ENCODE measurements at places on chromosomes 2 and 18. TPM values are rescaled to one million over a fixed set of nuclear protein-coding genes. Genes with fewer than 3 reads are reported as not detected.

- DNase-seq: no peak
Observed at GRCh38 chr2:207504513-207505170, 25.1 kb upstream of the CREB1 start.

The CNDP1 gene
- polyA plus RNA-seq: 0.91 TPM

DNA sequence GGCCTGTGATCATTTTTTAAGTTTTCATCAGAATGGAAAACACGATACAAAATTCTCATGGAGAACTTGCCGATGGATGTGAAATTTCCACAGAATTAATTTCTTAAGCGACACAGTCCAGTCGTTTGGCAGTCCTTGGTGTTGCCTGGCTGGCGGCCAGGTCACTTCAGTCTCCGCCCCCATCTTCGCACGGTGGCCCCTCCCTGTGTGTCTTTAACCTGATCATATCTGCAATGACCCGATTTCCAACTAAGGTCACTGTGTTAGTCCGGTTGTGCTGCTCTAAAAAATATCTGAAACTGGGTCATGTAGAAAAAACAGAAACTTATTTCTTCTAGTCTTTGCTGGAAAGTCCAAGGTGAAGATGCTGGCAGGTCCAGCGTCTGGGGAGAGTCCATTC lies 44.5 kb upstream of the COPS8 start:
- DNase-seq: no peak

DNA sequence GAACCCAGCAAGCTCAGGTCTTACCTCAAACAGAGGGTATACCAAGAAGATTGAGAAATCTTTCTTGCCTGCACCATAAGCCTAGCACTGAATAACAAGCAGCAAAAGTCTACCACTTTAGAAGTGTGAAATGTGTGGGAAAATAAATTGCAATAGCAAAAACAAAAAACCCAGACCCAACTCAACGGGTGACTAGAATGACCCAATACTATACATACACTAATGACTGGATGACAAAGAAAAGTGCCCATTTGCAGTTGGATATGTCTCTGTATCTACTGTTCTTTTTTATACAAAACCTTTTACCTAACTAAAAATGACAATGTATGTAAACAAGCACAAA lies 950.6 kb downstream of the TRIB2 start:
- DNase-seq: no peak

DNA sequence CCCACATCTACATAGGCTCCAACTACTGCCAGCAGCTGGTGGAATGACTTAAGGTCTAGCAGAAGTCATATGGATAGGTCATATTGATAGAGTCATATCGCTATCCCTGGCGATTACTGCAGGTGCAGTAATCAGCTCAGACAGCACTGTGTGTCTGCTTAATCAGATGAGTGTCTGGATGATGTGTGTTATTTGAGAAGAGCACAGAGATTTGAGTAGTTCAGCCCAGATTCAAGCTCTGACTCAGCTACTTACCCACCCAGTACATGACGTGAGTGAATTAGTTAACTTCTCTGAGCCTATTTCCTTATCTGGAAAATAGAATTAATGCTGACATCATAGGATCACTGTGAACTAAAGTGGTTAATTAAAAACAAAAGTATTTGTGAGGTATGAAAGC lies 78.9 kb downstream of the EHD3 start:
- DNase-seq: no peak

- DNase-seq: no peak
Observed at GRCh38 chr2:16628314-16628713, 37.3 kb downstream of the CYRIA start.

GRCh38 chr2:7180638-7181370 lies 263.6 kb downstream of the RNF144A start:
- no peak for DNase-seq

The BCL2 gene
- 27.1 TPM for polyA plus RNA-seq

The CPLX4 gene
- 0.24 TPM for polyA plus RNA-seq

The EFR3B gene
- polyA plus RNA-seq: 4.8 TPM

DNA sequence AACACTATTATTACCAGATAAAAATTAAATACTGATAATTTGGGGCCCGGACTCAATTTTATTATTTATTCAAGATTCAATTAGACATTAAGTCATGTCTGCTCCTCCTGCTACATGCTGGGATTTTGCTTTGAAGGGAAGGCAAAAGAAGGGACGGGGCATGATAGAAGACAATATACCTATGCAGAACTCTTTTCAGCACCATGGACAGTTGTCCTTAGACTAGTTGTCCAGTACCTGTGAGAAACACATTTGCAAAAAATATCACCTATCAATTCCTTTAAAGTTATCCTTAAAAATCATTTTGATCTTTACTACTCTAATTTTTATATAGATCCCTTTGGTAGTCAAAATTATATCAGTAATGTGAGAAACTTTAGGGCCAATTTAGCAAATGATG lies 100.2 kb upstream of the SULT1C3 start:
- DNase-seq: no peak

All from left renal cortex interstitium (tissue), 4 donors.